ENCODE measurements at places on chromosomes 4 and X.

DNA sequence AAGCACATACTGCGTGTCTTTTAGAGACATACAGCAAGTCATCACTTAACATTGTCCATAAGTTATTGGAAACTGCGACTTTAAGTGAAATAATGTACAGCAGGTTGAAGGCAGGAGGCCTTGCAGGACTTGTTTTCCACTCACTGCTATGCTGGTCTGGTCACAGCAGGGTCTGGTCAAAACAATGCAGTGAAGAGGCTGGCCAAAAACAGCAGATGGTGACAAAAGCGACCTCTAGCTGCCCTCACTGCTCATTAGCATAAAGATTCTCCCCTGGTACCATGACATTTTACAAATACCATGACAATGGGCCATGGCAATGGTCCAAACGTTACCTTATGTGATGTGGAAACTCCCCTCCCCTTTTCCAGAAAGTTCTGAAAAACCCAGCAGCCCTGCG, 1283.6 kb downstream of the FSTL5 start:
- DNase-seq = no peak

GRCh38 chr4:78174891-78175290, 117.8 kb downstream of the FRAS1 start:
- DNase-seq = no peak

DNA sequence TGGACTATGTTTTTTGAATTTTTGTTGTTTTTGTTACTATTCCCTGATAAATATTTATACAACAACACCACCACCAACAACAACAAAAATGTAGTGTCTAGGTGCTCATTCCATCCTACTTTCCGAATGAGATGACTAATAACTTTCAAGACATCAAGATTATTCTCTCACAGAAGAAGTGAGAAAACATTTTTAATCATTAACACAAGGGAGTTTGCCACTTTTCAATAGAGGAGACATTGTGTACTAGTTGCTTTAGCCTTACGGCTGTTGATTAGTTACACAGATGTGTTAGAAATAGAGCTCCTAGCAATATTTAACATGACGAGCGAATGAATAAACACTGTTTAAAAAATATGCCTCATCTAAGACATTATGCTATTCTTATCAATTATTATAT, 898.8 kb downstream of the C4orf33 start:
- DNase-seq = no peak

DNA sequence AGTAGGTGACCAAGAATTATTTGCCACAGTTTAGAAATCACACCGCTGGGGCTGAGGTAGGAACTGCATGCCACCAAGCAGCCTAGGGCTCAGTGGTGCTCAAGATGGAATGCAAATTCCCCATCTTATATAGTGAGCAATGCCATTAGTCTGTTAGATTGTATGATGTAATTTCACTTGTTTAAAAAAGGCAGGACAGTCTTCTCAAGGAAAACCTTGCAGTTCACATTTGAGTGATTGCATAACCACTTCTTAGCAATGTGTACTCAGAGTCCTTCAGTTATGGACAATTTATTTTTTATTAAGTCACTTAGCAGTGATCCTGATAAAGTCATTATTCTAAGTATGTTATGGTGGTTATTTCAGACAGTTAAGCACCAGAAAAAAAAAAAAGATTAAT, 142.9 kb upstream of the SFRP2 start:
- no peak for DNase-seq

DNA sequence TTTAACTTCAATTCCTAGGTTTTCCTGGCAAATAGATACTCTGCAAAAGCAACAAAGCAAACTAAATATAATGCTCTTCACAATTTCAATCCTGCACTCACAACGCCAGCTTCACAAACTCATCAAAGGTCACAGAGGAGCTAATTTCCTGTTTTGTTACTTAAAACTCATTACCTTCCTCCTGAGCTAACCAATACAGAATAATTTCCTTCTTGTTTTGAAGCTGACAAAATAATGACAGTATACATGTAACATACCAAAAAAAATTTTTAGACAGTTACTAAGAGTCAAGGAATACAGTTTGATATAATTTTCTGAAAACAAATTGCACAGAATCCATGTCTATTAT, 17.9 kb downstream of the CNOT6L start:
- DNase-seq = no peak
